ENCODE measurements at places on chromosomes 7 and 10.

DNA sequence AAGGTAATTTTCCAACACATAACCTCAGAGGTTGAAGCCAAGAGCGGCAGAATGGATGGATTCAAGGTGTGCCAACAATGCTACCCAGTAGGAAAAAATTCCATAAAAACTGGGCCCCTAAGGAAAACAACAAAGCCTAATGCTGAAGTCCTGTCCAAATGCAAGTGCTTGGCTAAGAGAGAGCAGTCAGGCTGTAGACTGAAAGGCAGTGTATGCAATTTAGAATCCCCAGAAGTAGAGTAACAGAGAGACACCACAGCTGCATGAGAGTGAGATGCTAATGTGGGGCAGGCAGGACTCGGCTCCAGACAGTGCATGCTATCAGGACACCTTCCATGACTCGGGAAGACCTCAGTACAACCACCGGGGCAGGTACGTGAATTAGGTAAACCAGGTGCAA is 124.5 kb downstream of the ZFAND4 start:
- DNase-seq, result no peak

DNA sequence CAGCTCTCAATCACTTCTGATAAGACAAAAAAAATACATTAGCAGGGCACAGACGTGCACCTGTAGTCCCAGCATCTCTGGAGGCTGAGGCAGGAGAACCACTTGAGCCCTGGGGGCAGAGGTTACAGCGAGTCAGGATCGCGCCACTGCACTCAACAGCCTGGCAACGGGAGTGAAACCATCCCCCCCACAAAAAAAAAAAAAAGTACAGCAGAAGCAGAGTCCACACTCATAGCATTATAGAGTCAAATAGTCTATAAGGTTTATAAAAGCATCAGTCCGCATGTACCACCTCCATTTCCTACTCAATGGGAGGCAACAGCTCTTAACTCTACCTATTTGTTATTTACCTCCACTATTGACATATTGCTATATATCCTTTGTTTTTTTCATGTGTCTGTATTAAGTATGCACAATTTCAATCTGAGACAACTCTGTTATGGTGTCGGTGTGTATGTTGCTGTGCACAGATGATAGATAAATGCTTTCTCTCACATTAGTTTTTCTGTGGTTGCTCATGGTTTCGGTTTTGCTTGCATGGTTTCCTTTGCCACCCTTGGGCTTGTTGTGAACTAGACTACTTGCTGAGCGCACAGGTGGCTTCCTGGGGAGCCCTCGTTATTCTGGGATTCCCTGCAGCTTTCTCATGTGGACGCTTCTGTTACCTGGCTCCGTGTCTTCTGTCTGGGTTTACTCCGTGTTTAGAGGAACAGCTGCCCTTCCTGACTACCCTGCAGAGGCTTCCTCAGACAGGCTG is 40.4 kb downstream of the PROSER2 start:
- peak; percentile 51 for DNase-seq

GRCh38 chr10:124006526-124006925 is 86.9 kb downstream of the CHST15 start:
- DNase-seq, result no peak

DNA sequence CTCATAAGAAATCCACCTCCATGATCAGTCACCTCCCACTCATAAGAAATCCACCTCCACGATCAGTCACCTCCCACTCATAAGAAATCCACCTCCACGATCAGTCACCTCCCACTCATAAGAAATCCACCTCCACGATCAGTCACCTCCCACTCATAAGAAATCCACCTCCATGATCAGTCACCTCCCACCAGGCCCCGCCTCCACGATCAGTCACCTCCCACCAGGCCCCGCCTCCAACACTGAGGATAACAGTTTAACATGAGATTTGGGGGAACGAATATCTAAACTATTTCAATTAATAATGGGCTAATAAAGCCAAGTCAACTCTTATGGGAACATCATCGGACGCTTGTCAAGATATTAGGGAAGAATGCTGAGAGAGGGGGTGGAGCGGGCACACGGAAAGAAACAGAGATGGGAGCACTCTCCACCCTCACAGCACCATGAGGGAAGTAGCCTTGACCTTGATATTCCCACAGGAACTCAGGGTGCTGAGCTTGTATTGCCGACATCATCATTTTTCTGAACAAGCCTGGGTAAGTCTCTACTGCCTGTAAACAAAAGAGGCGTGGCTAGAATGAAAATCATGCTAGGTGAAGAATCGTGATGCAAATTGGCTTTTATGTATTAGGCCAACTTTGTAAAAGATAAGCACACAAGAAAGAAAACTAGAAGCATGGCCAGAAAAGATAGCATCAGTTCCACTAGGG is 303.5 kb upstream of the KLF6 start:
- DNase-seq, result no peak

Data from activated T-cell treated with anti-CD3 and anti-CD28 coated beads for 24 hours (primary cell).